ENCODE measurements at places on chromosomes 5 and 9.
A peak's percentile ranks its signal among the peaks of the same experiment; 100 is the strongest.

DNA sequence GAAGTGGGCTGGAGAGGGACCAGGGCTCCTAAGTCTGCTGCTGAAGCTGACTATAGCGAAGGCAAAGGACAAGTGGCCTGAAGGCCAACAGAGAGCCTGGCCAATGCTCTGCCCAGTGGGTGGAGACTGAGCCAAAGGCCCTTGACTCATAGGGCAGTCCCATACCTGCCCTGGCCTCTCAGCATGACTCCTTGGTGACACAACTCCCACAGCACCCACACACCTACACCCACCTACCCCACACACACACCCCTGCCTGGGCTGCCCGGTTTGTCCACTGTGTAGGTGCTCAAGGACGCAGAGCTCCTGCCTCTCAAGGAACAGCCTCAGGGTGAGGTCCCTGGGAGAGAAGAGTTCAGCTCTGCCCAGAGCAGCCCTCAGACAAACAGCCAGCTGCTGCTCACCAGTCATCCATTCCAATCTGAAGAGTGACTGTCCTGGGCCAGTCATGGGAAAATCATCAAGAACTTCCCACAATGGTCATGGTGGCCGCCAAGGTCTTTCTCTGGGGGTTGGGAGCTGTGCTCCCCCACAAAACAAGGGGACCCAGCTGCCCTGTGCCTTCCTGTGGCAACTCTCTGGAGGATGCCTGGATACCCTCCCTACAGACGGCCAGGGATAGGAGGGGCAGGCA is 5.0 kb downstream of the TNIP1 start:
- no peak for DNase-seq

- DNase-seq: no peak
Measured at GRCh38 chr5:351921-352245, 30.4 kb downstream of the AHRR start.

DNA sequence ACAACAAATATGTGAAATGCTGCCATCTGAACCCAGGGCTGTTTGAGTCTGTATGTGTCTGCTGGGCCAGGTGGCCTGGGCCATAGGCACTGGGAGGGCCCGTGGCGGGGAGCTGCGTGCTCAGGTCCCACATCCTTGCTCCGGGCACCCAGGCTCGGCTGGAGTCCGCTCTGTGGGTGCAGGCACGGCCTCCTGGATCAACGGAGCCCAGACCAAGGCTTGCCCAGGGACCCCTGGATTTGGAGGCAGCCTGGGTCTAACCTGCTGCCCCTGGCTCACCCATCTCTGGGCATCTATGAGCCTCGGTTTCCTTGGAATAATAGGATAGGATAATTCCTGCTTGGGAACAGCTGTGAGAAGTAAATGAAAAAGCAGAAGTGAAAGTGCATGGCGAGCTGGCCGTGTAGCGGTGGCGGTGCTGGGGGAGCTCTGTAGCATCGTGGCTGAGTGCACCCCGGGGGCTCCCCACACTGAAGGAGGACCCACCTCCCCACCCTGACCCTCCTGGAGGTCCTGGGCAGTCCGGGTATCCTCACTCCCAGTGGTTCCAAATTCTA is 1.2 kb downstream of the CDHR2 start:
- no peak for DNase-seq

- no peak for DNase-seq
Measured at GRCh38 chr9:126291925-126292324, 34.7 kb upstream of the MVB12B start.

DNA sequence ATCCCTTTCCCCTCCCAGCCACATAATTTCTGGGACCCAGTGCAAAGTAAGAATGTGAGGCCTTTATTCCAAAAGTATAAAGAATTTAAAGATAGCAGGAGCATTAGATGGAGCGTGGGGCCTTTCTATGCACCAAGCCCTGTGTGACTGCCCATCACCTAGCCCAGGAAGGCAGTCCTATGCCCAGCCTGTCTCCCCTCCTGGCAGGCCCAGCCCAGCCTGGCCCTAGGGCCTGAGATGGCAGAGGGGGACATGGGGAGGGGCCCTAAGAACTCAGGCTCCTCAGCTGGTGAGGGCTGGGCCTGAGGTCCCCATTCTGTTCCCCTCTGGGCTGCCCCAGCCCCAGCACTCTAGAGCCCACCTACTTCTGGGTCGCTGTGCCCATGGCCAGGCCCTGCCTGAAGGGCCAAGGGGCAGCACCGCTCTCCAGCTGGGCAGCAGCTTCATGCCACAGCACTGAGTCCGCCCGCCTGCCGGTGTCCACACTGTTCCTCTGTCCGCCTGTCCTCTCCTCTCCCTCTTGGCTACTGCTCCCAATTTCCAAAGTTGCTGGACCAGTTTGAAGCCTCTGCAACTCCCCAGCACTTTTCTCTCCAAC is 995 bp upstream of the SLC23A1 start:
- DNase-seq: no peak

DNA sequence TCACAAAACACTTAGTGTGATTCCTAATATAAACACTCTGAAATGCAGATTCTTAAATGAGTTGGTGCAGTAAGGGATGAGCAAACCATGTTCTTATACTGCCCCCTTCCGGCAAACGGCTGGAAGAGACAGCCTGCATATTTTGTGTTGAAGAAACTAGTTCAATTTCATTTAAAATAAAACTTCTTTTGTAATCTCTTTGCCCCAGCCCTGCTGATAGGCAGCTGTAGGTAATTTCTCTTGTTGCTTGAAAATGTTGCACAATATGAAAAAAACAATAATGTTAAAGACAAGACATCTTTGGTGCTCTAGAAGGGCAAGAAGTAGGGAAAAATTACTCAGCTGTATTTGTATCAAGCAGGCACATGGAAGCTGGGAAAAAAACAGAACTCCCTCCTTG is 89.7 kb upstream of the CCNG1 start:
- DNase-seq: peak; percentile 12

DNA sequence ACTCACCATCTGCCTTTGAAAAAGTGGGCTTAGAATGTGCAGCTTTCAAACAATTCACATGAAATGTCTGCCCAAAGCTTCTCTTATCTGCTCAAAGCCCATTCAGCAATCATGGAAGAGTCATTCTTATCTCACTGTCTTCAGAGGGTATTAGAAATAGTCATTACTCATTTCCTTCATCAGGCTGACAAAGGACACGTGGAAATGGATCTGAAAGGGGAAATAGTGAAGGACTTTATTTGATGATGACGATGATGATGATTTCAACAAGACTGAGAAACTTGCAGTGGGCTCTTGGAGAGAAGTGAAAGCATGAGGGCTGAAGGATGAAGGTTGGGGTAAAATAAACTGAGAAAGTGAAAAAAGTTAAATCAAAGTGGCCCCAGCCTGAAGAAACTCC is 194.3 kb downstream of the SMARCA2 start:
- no peak for DNase-seq

DNA sequence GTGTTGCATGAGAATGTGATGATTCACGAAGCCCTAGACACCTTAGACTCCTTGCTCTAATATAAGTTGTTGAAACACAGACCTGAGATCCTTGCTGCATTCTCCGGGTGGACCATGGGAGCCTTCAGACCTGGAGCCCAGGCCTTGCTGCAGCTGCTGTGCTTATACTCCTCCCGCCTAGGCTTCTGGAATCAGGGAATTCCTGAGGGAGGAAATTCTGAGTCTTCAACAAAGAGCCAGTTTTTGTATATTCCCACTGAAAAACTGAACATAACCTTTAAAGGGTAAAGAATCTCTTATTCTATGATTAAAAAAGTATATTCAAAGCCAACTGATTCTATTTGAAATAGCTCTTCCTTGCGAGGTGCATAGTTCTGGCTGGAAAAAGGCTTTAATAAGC is 245.1 kb upstream of the ELAVL2 start:
- no peak for DNase-seq

DNA sequence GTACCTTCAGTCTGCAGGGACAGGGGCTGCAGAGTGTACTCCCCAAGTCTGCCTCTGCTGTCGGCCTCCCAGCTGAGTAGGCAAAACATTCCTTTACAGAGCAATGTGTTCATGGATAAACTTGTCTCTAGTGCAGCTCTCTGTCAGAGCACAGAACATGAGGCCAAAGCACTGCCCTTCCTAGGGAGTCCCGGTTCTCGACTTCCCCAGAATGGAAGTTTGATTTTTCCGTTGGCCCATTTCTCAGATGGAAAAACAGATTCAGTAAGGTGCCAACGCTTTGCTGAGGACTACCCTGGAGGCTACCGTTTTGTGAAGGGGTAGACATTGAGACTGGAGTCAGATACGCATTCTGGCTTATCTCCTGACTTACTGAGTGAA is 422 bp upstream of the TRIM32 start:
- DNase-seq: no peak

DNA sequence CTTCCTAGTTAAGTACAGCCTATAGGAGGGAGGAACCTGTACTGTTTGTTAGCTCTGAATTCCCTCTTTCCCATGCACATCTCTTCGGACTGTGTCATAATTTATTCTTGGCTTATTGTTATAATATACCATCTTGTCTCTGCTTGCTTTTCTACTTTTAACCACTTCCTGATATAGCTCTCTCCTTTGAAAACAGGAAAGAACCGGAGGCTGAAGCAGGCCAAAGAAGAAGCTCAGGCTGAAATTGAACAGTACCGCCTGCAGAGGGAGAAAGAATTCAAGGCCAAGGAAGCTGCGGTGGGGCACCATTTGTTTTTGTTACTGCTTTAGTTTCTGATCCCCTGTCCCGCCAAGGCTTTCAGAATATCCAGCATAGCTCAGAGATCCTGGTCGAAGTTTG is 4.8 kb downstream of the ATP6V1G1 start:
- DNase-seq: peak; percentile 24

DNA sequence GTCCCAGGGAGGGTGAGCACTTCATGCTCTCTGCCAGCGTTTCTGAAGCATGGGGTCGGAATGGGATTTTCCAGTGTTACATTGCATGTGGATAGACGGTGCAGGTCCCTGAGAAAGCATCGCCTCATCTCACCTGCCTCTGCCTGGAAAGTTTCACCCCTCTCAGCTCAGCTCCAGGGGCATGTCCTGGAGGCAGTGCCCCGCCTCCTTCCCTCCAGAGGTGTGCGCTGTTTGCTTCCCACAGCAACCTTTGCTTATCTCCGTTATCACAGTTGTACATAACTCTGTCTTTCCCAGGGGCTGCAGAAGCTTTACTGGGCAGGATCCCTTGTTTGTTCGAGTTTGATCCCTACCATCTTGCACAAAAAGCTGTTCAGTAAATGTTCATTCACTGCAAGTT is 10.7 kb upstream of the CREBRF start:
- DNase-seq: no peak

DNA sequence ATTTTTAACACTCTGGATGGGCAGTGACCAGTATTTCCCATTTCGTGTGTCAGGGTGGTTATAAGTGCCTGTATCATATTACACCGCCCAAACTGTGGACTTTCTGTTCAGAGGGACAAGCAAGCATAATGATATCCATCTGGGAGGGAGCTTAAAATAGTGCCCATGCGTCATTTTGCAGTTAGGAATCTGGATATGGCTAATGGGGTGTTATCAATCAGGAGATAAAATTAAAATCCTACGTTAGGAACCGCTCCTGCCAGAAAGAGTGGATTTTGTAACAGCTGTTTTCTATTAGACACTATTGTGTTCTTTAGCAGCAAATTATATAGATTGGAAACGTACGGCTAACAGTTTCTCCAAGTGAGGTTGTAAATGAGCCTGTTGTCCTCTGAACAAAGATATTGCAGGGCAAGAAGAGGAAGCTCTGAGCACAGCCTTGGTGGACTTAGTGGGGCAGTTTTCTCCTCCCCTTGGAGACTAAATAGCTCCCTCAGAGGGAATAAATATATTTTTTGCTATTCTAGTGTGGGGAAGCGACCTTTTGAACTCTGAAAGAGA is 160.4 kb downstream of the SPATA31D1 start:
- DNase-seq: no peak

- DNase-seq: no peak
Measured at GRCh38 chr5:9231842-9232241, 314.0 kb downstream of the SEMA5A start.

DNA sequence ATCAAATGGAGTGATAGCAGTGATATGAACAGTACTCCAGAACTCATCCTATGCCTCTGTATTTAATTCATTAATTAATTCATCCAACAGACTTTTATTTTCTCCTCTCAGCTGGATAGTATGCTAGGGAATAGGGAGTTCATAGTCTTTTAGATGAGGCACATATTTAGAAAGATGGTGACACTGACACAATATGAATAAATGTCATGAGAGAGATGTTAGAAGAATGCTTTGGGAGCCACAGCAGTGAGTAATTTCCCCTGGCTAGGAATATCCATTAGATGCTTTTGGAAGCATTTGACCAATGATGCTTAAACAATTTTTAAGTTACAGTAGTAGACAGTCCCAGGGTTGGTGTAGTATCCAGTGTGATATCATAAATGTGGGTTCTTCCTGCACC is 428.7 kb upstream of the SGCD start:
- DNase-seq: no peak

Data from activated T-cell treated with anti-CD3 and anti-CD28 coated beads, Interleukin-2, amount 50 U/mL, for 4 hours (primary cell).